Activated naive CD8-positive, alpha-beta T cell treated with anti-CD3 and anti-CD28 coated beads, Interleukin-2, amount 10 ng/mL, durations not matched to agents 7 days and 5 days (primary cell): ENCODE measurements at places on chromosomes 16 and 17.
A peak's percentile ranks its signal among the peaks of the same experiment; 100 is the strongest.

- DNase-seq = no peak
Measured at GRCh38 chr16:21163576-21163975, 5.1 kb downstream of the LDAF1 start.

DNA sequence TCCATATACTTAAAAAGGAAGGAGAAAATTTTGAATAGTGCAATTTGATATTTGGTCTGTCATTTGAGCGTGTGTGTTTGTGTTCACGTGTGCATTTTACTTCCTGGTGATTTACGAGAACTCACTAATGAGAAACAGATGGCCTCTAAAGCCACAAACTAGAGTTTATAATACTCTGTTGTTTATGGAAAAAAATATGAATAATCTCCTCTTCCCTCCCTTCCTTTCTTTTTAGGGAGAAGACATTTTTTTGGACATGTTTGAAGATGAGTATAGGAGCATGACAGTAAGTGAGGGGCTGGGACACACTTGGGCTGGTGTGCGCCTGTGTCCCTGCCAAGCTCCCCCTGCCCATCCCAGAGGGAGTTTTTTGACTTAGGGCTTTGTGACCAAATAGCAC, 102.7 kb downstream of the CLEC16A start:
- no peak for DNase-seq

- no peak for DNase-seq
Measured at GRCh38 chr16:85989376-85989775, 90.4 kb downstream of the IRF8 start.

DNA sequence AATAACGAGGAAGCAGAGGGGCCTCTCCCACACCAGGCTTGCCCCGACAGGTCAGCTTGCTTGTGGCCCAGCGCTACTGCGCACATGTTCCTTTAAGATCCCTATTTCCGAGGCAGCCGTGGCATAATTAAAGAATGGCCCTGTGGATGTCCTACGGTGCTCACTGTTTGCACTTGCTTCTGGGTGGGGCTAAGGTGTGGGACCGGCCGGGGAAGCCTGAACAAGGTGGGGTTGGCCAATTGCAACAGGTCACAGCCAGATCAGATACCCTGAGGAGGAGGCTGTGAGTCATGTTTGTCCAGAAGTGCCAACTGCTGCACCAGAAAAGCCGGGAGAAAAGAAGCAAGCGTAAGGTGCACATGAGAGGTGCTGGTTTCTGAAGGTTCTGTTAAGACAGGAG, 158.5 kb upstream of the CACNG5 start:
- DNase-seq = no peak

DNA sequence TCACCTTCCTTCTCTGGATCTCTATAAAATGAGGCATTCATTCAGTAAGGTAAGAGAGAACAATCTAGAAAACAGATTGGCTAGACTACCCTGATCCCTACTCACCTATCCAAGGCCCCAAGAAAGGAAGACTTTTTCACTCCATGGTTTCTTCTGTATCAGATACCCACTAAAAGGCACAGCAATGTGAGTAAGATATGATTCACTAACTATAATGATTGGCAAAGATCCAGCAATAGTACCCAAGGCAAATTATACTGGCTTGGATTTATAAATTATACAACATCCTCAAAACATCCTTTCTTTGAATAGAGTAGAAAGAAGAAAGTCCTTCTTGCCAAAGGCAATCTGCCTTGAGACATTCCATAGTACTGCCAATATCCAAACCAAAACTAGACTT, 1432.0 kb upstream of the GOT2 start:
- no peak for DNase-seq

- no peak for DNase-seq
Measured at GRCh38 chr17:40356990-40357881, 7.3 kb downstream of the GJD3 start.

GRCh38 chr17:80447790-80448189, 28.6 kb downstream of the NPTX1 start:
- DNase-seq = no peak

DNA sequence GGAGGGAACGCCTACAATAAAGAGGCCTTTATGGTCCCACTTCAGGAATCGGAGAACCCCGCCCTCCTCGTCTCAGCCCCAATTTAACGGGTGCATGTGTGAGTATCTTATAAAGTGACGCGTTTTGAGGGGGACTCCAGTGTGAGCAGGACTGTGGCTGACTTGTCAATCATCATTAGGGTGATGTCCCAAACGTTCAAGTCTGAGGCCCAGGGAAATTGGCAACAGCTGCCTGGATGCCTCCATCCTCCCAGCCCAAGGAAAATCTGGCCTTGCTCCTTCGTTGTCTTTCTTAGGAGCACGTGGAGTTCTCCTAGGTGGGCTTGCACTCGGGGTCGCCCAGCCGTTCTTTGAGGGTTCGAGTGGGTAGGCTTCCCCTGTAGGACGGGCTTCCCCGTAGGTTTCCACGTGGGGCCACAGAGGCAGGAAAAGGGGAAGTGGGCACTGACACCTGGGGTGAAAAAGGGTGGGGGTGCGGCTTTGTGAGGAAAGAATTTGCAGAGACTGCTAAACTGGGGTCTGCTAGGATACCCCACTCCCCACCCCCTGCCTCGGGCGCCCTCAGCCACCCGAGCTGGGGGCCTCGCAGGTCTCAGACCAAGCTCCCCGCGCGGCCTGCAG, 561 bp upstream of the HERPUD1 start:
- DNase-seq = no peak

DNA sequence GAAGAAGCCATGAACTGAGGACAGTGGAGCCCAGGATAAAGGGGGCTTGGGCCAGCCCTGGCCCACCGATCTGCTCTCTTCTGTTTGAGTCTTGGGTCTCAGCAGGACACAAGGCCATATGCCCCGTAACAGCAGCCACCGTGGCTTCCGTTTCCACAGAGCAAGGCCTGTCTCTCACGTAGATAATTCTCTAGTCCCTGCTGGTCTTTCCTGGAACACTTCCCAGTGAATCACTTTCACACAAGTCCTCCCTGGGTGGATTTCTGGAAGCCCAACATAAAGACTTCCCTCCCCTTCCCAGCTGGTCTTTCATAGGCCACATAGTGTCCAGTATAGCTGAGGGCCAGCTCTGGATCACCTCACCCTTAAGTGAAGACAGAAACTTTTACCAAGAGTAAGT, 19.9 kb upstream of the C16orf78 start:
- no peak for DNase-seq

- no peak for DNase-seq
Measured at GRCh38 chr16:17984810-17985209, 351.7 kb downstream of the NPIPA8 start.

DNA sequence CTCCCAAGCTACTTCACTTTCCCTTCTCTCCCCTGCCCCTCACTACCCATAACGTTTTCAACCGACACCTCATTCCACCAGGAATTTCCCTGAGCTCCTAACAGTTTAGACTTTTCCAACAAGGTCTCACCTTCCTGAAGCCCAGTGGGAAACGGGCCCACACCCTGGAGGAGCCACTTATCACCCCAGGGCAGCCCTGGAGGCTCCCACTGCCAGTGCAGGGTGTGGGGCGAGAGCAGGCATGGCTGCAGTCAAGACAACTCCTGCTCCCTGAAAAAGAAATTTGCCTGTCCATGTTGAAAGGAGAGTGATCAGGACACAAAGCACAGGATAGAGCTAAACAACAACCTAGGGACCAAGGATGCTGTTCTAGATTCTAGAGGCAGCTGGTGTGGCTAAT, 1.7 kb upstream of the CCNF start:
- peak; percentile 21 for DNase-seq

- DNase-seq = no peak
Measured at GRCh38 chr16:82628088-82628423, 1.3 kb downstream of the CDH13 start.

- DNase-seq = no peak
Measured at GRCh38 chr16:10103700-10104099, 78.5 kb downstream of the GRIN2A start.

GRCh38 chr17:27368980-27369379, 75.1 kb downstream of the WSB1 start:
- no peak for DNase-seq

DNA sequence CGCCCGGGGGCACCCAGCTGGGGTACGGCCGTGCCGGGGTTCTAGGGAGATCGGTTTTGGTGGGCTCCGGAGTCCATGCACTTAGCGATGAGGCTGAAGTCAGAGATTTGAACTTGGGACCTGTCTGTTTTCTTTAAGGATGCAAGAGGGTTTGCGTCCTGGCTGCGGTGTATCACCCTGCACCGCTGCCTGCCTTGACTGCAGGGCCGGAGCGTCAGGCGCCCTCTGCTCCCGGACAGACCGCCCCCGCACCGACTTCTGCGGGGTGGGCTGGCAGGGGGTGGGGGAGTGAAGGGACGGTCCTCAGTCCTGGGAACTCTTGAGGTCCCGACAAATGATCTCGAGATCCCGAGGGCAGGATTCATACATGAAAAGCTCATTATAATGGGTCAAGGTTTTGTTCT, 701 bp downstream of the PDP2 start:
- no peak for DNase-seq

GRCh38 chr17:83196024-83196365, 116.6 kb downstream of the METRNL start:
- peak; percentile 31 for DNase-seq

DNA sequence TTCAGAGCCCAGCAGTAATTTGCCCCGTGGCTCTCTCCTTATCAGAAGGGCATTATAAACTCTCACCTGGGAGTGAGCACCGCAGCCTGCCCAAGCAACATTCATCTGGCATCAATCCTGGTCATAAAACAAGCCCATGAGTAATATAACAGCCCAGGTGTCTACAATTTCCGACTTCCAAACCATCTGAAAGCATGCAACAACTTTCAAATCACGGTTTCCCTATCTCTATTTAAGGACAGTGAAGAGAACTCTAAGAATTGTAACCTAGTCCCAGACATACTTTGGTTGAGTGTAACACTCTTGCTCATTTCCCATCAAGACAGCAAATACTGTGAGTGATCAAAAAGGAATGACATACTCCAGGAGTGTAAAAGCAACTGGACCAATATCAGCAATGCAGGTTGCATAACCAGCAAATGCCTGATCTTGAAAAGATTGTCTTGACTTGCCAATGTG, 487.4 kb upstream of the SOX9 start:
- no peak for DNase-seq

DNA sequence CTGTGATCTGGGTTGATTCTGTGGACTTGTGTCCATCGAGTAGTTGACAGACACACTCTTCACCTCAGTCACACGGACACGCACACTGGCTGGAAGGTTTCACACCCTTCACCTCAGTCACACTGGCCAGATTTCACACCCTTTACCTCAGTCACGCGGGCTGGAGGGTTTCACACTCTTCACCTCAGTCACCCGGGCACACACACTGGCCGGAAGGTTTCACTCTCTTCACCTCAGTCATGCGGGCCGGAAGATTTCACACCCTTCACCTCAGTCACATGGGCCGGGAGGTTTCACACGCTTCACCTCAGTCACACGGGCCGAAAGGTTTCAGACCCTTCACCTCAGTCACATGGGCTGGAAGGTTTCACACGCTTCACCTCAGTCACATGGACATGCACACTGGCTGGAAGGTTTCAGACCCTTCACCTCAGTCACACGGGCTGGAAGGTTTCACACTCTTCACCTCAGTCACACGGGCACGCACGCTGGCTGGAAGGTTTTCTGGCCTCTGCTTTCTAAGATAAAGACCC, 96.2 kb downstream of the PGS1 start:
- DNase-seq = no peak

DNA sequence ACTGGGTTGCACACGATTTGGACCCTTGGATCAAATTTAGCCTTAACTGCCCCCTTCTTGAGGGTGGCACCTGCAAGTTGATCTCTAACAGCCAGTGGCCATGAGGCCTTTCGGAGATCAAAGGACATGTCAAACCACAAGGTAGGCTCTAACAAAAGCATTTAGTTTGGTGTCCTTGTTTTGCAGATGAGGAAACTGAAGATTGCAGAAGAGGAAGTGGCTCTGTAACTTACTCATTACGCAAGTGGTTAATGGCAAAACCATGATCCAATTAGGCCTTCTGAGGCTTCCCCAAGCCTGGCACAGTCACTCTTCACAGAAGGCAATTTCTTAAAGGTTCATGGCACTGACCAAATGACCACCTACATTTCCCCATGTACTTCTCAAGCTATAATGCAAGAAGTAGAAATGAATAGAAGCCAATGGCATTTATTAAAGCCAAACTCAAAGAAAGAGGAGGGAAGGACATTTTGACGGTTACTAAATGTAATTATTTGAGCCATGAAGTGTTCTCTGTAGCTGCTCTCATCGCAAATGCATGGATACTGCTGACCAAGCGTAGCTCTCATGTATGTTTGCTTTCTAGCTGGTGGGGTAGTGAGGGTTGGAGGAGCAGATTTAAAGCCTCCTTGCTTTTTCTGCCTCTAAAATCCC, 32.8 kb upstream of the ABCC12 start:
- DNase-seq = no peak

DNA sequence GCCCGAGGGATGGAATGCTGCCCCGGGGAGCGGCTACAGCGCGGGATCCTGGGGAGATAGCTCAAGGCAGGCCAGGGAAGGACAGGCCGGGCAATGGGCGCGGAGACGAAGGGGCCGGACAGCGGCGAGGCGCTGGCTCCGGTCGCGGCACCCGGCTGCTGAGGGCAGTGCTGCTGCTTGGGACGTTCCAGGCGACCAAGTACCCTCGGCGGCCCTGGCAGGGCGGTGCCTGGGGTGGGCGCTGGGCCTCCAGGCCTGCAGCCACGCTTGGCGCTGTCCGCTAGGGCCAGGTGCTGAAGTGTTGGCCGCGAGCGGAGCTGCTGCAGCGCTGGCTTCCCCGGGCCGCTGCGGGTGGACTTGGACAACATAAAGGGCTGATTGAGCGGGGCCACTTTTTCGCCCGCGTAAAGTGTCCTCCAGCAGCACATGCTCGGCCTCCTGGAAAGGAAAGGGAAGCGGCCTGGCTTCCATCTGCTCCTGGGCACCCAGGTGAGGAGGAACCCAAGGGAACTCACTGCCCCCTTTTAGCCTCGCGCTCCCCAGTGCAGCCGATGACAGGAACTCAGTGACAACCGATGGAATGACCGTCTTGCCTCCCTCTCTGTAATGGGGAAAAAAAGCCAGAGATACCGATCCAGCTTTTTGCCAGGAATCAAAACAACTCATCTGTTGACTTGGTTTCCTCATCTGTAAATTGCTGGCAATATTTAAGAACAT, 23.7 kb downstream of the CLEC3A start:
- DNase-seq = peak; percentile 77

DNA sequence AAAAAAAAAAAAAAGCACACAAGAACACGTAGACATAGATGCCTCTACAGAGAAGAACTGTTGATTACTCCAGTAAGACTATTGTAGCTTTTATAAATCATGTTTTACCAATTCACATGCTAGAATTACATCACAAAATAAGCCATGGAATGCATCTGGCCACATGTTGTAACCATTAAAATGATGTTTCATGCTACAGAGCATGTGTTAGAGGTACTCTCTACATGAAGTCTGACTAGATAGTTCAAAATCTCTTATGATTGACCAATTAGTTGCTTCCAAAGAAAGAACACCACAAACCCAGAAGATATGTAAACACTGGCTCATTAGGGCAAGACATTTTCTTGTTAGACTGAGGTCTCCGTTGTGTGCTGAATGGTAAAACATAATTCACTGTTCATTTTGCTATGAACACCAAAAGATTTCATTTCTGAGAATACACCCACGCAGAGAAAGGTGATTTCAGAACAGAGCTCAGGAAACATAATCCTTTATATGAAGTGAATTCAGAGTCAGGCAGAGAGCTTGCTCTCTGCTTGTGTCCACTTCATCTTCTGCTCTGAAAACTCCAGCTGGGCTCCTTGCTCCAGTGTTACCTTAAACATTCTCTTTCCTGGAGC, 411.4 kb upstream of the SOX9 start:
- no peak for DNase-seq
